ENCODE measurements at places on chromosomes 7 and 10.

DNA sequence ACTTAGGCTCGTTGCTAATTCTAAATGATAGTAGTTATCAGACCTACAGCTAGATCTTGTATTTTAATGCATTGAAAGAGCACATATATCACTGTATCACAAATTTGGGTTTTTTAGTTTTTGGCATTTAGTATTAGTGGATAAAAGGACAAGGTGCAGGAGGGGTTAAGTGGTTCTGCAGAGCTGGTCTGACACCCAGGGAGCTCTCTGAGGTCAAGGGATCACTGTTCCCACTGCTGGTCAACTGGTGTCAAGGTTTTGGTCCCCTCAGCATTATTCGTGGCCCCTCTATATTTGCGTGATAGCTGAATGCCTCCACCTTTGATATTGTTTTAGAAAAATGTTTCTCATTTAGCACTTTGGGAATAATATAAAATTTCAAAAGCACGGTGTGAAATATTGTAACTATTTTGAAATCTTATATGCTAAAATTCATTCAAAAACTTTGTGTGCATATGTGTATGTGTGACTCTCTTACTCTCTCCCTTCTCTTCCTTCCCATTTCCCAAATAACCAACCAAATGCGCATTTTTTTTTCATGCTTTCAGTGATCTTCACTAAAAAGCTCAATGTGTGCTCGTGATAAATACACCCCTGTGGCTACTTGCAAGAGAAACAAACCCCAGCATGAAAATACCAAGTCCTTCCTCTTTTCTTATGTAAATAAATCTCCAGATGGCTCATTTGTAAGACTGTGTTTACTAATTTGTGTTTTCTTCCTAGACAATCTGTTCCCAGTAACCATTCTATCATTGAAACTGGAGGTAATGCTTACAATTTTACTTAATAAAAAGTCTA, 309.2 kb downstream of the FGFR2 start:
- DNase-seq, result no peak

- no peak for DNase-seq
Measured at GRCh38 chr7:92799446-92800211, 36.7 kb downstream of the CDK6 start.

- no peak for DNase-seq
Measured at GRCh38 chr7:39357648-39358047, 208.6 kb upstream of the YAE1 start.

GRCh38 chr10:124323806-124324205, 94.9 kb downstream of the OAT start:
- DNase-seq, result no peak

GRCh38 chr10:129755158-129755591, 208.9 kb downstream of the EBF3 start:
- DNase-seq, result no peak

Data from GOT3 (cell line).